ENCODE measurements at places on chromosomes 12 and 14.

- peak; percentile 36 for DNase-seq
Observed at GRCh38 chr12:96501133-96501761, 11.9 kb downstream of the CFAP54 start.

DNA sequence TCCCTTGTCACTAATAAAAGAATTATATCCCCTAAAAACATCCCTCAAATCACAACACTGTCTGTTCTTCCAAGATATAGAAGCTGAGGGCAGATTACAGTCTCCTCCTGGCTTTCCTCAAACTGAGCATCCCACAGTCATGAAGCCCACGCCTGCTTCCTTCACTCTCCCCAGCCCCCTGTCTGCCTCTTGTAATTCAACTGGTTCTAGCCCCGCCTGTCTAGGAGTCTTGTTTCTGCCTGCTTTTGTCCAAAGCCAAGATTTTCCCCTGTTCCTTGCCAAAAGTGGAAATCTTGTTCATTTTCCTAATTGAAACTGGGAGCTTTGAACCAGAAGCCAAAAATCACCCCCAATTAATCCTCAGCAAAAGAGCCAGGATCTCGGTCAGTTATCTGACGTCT lies 35.9 kb upstream of the PWP1 start:
- peak; percentile 79 for DNase-seq

DNA sequence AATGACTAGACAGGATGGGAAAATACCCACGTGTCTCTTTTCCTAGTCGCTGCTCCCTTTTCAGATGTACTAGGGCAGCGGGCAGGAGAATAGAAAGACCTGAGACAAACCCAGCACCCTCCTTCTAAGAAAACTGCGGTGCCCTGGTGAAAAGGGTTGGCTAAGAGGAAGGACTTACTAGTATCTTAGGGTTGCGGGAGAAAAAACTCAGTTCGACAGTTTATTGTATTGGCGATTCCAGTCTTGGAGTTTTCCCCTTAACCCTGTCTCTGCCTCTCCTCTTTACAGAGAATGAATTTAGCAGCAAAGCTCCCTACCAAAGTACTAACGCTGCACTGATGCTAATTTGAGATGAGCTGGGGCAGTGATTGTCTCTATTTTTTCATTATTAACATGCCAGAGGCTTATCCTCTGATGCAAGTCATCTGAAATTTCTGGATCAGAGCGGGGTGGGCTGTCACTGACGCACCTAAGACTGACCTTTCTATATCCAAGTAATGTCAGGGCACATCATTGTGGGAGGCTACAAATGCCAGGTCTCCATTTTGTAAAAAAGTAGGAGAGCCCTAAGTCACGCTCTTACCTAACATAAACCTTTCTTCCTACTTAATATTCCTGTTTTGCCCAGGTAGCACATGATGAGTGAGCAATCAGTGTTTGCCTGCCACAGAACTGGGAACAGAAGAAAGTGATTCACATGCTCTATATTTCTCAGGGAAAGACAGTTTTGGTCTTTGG lies 916 bp upstream of the PAWR start:
- DNase-seq = no peak

GRCh38 chr12:113650476-113650875 lies 178.8 kb upstream of the LHX5 start:
- no peak for DNase-seq

DNA sequence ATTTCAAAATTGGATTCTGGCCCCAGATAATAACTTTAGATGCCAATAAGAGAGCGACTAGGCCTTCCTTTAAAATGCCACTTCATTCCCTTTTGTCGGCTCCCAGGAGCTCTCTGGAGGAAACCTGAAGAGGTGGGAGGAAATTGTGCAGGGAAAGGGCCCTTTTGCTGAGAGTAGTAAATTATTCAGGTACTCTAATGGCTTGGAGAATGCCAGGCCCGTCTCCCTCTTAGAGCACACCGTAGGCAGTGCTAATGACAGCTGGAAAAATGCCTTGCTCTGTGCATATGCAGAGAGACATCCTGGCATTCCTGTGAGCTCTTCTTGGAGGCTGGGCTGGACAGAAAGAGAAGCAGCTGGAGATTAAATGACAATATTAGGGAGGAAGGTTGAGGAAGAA lies 115.0 kb upstream of the RPH3A start:
- no peak for DNase-seq

Measured in femur (tissue), 1 donor.